ENCODE measurements at places on chromosomes 13 and 19. TPM values are rescaled to one million over a fixed set of nuclear protein-coding genes. Genes with fewer than 3 reads are reported as not detected.
A peak's percentile ranks its signal among the peaks of the same experiment; 100 is the strongest.

- no peak for DNase-seq
These were observed 16.5 kb upstream of the B3GNT3 start for GRCh38 chr19:17778251-17778967.

The PEG3 gene
- 0.49 TPM for total RNA-seq

The F7 gene
- total RNA-seq: under 0.01 TPM

The KRTDAP gene
- not detected for total RNA-seq

DNA sequence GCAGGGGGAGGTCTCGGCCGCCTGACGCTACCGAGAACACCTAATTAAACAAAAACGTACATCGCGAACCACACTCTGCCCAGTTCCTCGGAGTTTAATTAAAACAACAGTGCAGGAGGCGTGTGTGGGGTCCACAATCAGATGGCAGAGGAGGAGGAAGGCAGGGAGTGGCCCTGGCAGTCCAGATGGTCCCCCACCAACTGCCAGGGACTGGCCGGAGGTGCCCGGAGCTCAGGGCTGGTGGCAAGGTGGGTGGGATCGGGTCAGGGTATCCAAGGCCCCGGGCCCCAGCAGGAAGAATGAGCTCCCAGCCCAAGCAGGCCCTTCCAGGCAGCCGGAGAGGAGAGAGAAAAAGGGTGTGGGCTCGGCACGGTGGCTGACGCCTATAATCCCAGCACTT lies 71.3 kb downstream of the PTPRS start:
- DNase-seq: no peak

GRCh38 chr19:35134601-35135242 lies at the start of gene LGI4:
LGI4 (minus strand) TSS chr19:35135059; CDS start chr19:35134680, 379 bp downstream.
- no peak for DNase-seq

DNA sequence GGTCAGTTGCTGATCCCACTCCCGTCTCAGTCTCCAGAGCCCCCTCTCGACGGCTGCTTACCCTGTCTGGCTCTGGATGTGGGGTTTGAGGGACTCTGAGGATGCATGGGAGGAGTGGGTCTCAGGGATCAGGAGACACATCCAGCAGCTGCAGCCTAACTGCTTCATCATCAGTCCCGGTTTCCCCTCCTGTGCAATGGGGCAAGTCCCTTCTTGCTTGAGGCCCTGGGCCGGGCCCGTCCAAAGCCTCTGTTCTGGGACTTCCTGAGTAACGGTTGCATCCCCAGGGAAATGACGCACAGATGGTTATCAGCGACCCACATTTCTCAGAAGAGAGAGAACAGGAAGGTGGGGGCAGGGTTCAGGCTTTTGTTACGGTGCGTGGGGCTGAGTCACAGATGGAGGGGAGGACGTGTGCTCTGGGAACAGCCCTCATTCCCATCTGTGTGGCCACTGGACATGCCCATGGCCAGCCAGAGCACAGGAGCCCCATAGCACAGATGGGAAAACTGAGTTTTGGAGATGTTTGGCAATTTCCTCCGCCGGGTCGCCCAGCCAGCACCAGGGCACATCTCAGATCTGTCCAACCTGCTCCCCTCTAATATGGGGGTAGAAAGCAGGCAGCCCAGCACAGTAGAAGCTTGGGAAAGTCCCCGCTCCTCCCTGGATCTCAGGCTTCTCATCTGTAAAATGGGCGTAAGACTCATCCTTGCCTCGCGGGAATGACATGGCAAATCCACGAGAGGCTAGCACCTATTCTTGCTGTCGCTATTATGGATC lies 19.3 kb downstream of the GNA15 start:
- peak; percentile 100 for DNase-seq

- no peak for DNase-seq
These were observed 16.9 kb downstream of the FAM187B start for GRCh38 chr19:35211545-35212230.

GRCh38 chr13:80256352-80256932 lies 84.5 kb downstream of the SPRY2 start:
- no peak for DNase-seq

DNA sequence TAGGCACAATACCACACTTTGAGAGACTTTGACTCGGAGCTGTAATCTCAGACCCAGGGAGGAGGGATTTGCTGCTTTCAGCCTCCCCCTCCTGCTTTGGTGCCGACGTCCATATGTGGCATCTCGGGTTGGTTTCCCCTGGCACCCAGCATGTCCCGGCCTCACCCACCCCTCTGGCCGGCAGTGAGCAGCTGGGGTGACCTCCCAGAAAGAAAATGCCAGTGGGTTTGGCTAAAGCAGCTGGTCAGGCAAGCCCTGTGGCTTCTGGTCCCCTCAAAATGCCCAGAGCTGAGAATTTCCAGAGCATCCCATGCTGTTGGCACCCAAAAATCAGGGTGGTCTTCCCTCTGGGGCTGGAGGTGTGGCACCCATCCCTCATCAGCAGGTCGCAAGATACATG lies 34.1 kb downstream of the INSR start:
- no peak for DNase-seq

- DNase-seq: peak; percentile 91
These were observed 62.0 kb downstream of the GPR12 start for GRCh38 chr13:26698392-26699196.

The TSHZ3 gene
- 5.7 TPM for total RNA-seq

DNA sequence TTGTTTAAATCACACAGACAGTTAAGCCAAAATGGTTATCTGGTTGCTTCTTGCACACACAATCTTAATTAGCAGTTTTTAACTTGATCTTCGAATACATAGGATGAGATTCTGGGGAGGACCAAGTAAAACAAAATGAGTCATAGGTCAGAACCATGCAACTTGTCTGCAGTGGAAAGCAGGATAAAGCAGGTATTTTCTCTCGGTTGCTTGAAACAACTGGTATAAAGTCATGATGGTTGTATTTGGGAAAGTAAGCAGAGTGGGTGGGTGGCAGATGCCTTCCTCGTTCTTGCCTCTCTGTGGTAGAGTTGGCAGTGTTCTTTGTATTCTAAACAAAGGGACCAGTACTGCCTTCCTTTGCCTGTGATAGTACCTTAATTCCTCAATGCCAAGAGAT lies 167.0 kb downstream of the COG6 start:
- DNase-seq: no peak

The GNG7 gene
- total RNA-seq: 0.65 TPM

DNA sequence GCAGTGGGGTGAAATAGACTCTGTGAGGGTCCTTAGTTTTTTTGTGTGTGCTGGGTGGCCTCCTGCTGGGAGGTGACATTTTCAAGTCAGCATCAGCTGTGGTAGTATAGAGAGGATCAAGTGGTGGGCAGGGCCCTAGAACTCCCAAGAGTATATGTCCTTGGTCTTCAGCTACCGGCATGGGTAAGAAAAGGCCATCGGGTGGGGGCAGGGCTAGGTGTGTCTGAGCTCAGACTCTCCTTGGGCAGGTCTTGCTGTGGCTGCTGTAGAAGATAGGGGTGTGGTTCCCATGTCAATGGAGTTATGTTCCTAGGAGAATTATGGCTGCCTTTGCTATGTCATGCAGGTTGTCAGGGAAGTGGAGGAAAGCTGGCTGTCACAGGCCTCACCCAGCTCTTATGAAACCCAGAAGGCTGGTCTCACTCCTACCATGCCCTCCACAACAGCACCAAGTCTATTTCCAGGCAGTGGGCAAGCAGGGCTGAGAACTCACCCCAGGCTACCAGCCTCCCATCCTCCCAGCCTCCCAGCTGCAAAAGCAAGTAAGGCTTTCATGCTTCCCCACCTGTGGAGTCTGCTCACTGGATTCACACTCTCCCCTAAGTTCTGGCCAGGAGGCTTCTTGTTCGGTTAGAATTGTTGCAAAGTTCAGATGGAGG lies 130.6 kb upstream of the SOX1 start:
- no peak for DNase-seq
